ENCODE measurements at places on chromosomes 16 and 17.

- no peak for DNase-seq
These were observed 7.3 kb upstream of the TSPOAP1 start for GRCh38 chr17:58335779-58336455.

DNA sequence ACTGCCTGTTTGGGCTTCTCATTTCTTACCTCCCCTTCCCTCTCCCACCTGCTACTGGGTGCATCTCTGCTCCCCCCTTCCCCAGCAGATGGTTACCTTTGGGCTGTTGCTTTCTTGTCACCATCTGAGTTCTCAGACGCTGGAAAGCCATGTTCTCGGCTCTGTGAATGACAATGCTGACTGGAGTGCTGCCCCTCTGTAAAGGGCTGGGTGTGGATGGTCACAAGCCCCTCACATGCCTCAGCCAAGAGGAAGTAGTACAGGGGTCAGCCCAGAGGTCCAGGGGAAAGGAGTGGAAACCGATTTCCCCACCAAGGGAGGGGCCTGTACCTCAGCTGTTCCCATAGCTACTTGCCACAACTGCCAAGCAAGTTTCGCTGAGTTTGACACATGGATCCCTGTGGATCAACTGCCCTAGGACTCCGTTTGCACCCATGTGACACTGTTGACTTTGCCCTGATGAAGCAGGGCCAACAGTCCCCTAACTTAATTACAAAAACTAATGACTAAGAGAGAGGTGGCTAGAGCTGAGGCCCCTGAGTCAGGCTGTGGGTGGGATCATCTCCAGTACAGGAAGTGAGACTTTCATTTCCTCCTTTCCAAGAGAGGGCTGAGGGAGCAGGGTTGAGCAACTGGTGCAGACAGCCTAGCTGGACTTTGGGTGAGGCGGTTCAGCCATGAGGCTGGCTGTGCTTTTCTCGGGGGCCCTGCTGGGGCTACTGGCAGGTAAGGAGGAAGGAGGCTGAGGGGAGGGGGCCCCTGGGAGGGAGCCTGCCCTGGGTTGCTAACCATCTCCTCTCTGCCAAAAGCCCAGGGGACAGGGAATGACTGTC lies at the start of gene CD68:
Gene CD68, plus strand, starts transcription at position 638 of the 833 bp plus-strand sequence. Its CDS starts 40 bp downstream, at position 678.
- no peak for DNase-seq

DNA sequence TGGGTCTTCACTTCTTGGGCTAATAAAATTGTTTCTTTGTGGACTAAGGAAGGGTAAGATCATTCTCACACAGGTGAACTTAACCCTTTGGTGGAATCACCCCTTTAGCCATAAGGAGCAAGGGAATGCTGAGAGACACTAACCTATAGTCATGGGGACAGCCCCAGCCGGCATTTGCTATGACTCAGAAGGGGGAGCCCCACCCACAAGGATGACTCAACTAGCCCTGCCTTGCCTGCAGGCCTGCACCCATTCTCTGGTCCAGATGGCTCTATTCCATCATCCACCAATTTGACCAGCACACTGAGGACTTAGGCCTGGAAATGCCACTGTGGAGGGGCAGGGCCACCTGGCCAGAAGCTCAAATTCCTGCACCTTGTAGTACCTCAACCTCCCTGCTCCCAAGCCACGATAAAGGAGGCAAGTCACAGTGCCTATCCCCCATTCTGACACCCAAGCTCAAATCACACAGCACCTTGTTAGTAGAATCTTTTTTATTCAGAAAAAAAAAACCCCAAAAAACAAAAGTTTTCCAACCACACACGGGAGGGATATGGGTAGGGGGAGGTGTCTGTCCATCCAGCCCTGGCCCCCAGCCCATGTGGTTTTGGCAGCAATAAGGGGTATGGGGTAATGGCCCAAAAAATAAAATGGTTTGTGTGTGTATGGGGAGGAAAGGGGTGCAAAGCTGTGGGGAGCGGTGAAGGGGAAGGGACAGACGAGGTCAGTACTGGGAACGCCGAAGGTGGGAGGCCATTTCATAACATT lies 3.0 kb downstream of the PFN1 start:
- no peak for DNase-seq

DNA sequence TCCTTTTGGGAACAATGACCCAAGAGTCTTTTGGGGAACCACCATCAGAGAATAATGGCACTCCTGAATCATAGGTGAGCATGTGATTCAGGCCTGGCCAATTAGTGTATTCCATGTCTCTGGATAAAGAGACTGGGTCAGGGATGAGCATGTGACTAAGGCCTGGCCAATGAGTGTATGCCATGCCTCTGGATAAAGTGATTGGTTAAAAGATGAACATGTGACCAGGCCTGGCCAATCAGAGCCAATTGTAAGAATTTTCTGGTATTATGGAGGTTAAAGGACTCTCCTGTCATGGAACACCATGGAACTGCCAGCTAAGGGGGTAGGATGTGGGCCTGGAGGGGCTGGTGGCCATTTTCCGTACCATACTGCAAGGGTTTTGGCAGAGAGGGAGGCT lies 194.3 kb downstream of the C16orf78 start:
- DNase-seq, result no peak

DNA sequence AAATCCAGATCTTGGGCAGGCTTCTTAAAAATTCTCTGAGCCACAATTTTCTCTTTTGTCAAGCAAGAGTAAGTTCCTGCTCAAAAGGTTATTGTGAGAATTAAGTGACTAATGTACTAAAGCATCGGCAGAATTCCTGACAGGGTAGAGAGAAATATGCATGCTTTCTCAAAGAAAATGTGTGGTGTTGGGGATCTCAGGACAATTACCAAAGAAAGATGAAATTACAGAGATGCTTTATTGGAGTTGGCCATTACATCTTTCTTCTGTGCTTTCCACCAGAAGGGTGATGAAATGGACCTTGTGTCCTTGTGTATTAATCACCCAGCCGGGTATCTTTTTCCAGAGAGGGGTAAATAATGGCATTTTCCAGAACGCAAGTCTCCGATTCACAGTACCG lies 1.7 kb upstream of the USP43 start:
- no peak for DNase-seq

- no peak for DNase-seq
These were observed 14.6 kb downstream of the SRCIN1 start for GRCh38 chr17:38590988-38591758.

DNA sequence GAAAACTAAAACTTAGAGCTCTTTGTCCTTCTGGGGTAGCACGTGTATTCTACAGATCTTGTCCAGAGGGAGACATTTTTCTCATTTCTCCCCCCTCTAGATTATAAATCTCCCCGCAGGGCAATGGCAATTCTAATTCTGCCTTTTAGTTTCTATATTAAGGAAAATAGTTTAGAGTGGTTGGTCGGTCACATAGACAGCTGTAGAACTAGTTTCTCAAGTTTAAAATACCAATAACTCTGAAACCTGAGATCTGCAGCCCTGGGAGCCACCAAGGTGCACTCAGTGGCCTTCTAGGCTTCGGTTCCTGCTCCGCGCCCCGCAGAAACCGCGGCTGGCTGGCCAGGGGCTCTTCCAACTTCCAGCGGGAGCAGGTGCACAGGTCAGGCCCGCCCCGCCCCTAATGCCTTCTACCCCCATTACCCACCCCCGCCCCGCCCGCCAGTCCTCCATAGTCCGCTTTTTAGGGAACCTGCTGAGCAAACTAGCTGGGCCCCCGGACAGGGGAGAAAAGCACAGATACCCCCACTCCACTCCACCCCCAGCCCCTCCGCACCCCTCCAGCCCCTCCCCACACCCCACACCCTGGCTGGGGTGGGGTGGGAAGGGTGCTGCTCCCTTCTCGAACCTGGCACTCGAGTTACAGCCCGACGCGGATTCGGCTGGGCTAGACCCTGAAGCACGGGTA lies 431 bp downstream of the SLFN11 start:
- no peak for DNase-seq

- no peak for DNase-seq
These were observed at the start of gene CNTNAP4 for GRCh38 chr16:76276745-76277438. Gene CNTNAP4, plus strand, starts transcription at chr16:76277401. Its CDS starts 262 bp downstream, at chr16:76277663.

- no peak for DNase-seq
These were observed 25.7 kb downstream of the TRPV2 start for GRCh38 chr17:16440901-16441629.

DNA sequence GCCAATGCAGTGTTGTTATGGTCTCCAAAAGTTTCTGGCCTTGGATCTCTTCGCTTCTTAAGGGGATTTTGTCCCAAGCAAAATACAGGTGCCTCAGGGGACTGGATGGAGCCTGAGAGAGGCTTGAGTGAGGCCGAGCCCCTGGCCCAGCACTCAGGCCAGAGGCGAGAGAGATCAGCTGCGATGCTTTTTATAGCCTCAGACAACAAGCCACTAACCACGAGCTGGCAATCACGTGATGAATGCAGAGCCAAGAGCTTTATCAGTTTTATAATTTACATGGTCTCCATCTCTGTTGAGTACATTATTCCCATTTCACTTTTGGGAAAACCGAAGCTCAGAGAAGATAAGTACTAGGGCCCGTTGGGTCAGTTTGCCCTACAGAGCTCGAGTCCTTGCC lies 360.0 kb upstream of the CDH5 start:
- no peak for DNase-seq

- no peak for DNase-seq
These were observed 46.1 kb upstream of the MYOCD start for GRCh38 chr17:12619459-12620199.

DNA sequence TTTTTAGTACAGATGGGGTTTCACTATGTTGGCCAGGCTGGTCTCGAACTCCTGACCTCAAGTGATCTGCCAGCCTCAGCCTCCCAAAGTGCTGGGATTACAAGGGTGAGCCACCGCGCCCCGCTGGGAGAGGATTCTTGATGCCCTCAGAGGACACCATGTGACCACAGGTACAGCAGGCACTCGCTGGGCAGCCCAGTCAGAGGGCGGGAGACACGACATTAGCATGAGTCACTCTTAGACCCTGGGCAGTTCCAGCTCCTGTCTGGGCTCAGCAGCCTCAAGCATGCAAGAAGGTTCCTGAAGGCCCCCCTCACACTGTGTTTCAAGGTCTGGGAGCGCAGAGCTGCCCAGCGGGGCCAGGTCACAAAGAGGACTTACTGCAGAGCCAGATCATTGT lies 11.9 kb downstream of the STAC2 start:
- no peak for DNase-seq

DNA sequence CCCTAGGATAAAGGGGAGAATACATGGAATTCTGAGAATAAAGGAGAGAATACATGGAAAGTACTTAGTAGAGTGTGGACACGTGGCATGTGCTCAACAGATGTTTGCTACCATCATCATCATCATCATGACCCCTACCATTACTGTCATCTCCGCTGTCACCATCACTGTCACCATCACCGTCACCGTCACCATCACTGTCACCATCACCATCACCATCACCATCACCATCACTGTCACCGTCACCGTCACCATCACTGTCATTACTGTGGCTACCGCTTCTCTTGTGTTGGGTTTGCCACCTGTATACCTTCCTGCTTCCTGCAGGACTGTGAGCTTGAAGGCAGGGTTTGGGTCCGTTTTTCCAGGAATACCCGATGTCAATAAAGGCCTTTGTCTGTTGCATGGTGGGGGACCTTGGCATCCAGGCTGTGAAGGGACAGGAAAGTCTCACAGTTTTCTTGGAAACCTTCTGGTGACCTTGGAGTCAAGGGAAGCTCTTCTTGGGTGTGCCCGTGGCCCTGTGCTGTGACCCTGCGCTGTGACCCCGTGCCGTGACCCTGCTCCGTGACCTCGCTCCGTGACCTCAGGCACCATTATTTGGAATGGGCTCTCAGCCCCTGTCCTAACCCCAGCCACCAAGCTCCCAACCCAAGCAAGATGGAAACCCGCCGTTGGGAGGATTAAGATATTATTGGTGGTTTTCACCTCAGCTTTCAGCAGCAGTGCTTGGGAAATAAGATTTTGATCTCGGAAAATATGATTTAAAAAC lies 14.4 kb downstream of the CMIP start:
- DNase-seq, result no peak

DNA sequence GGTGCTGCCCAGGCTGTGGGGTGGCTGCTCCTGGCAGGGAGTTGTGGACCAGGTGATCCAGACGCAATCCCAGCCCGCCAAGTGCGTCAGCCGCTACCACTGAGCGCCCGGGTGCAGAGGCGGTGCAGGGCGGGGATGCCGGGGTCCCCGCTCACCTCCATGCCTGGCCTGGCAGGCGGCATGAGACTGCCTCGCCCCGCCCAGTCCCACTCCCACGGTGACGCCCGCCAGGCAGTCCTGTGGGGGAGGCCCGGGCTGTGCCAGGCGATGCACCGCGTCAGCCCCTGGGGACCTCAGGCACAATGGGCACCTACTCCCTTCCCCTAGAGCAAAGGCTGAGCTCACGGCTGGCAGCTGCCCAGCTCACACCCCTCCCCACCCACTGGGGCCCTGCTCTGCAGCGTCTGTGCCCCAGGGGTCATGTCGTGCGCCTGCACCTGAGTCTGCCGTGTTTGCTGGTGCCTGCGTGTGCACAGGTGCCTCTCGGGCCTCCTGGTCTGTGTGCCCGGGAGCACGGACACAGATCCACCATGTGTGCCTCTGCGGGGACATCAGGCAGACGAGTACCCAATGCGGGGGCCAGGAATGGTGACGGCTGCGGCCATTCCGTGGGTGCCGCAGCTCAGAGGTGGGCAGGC lies 5.3 kb downstream of the RPUSD1 start:
- no peak for DNase-seq

- no peak for DNase-seq
These were observed 1.3 kb downstream of the TTYH2 start for GRCh38 chr17:74214484-74215341.

- DNase-seq, result no peak
These were observed 104.0 kb upstream of the CDH5 start for GRCh38 chr16:66262253-66263167.

- DNase-seq, result no peak
These were observed 2.3 kb downstream of the DLX4 start for GRCh38 chr17:49971199-49971847.

- no peak for DNase-seq
These were observed 9.1 kb downstream of the TIMM22 start for GRCh38 chr17:1006054-1006453.

GRCh38 chr16:68850481-68850880 lies 7.2 kb downstream of the TANGO6 start:
- no peak for DNase-seq

GRCh38 chr17:17044846-17045561 lies 2.7 kb downstream of the MPRIP start:
- DNase-seq, result peak; percentile 51

DNA sequence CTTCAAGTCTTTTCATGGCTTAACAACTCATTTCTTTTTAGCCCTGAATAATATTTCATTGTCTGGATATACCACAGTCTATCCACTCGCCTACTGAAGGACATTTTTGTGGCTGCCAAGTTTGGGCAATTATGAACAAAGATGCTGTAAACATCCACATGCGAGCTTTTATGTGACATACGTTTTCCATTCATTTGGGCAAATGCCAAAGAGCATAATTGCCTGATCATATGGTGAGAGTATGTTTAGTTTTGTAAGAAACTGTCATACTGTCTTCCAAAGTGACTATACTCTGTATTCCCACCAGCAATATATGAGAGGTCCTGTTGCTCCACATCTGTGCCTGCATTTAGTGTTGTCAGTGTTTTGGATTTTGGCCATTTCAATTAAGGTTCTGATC lies 81.3 kb downstream of the ELAC2 start:
- no peak for DNase-seq

Data from endothelial cell (in vitro differentiated cells).